ENCODE measurements at places on chromosomes 16 and 17.

- no peaks in the 10 kb centered on the region for H3K27me3 ChIP-seq
- DNase-seq: no peak
- H3K36me3 ChIP-seq: no peaks in the 10 kb centered on the region
- H3K27ac ChIP-seq: no peak overlapping the region
- H3K4me3 ChIP-seq: no peak overlapping the region
Observed at GRCh38 chr17:52035336-52035915, 123.1 kb downstream of the CA10 start.

GRCh38 chr16:58882292-58882691 is 148.2 kb upstream of the GOT2 start:
- no peaks in the 10 kb centered on the region for H3K36me3 ChIP-seq
- no peak overlapping the region for H3K27ac ChIP-seq
- no peak for DNase-seq
- H3K4me1 ChIP-seq: no peaks in the 10 kb centered on the region
- no peak overlapping the region for H3K4me3 ChIP-seq

- H3K36me3 ChIP-seq: no peaks in the 10 kb centered on the region
- peaks cover 8% of the 10 kb centered on the region for H3K27me3 ChIP-seq
- H3K4me3 ChIP-seq: no peak overlapping the region
Observed at GRCh38 chr16:52090080-52090479, 456.9 kb downstream of the TOX3 start.

GRCh38 chr17:64240741-64241347 is 22.2 kb downstream of the TEX2 start:
- no peak for DNase-seq
- no peaks in the 10 kb centered on the region for H3K27me3 ChIP-seq
- H3K27ac ChIP-seq: peak overlapping the region; percentile 60
- no peak overlapping the region for H3K4me3 ChIP-seq
- no peaks in the 10 kb centered on the region for H3K36me3 ChIP-seq

DNA sequence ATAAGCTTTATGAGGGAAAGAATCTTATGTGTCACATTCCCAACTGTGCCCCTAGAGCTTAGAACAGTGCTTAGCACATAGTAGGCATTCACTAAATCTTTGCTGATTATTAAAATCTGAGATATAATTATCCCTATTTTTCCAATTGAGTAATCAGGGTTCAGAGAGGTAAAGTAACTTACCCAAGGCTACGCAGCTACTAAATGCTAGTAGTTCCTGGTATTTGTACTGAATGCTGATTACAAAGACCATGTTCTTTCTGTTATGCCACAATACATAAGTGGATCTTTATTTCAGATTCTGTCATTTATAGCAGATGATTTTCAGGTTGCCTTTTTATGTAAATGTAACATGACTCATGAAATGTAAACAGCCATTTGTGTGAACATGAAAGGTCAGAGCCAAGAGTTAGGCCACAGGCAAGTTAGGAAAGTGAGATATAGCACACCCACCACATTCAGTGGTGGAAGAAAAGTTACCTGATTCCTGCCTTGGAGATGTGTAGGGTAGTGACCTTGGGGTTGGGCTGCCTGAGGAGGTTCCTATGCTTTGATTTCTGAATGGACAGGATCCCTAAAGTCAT is 77.2 kb downstream of the FTO start:
- no peak overlapping the region for H3K4me3 ChIP-seq
- H3K36me3 ChIP-seq: no peaks in the 10 kb centered on the region
- DNase-seq: no peak
- H3K4me1 ChIP-seq: peaks cover 36% of the 10 kb centered on the region
- no peaks in the 10 kb centered on the region for H3K27me3 ChIP-seq

DNA sequence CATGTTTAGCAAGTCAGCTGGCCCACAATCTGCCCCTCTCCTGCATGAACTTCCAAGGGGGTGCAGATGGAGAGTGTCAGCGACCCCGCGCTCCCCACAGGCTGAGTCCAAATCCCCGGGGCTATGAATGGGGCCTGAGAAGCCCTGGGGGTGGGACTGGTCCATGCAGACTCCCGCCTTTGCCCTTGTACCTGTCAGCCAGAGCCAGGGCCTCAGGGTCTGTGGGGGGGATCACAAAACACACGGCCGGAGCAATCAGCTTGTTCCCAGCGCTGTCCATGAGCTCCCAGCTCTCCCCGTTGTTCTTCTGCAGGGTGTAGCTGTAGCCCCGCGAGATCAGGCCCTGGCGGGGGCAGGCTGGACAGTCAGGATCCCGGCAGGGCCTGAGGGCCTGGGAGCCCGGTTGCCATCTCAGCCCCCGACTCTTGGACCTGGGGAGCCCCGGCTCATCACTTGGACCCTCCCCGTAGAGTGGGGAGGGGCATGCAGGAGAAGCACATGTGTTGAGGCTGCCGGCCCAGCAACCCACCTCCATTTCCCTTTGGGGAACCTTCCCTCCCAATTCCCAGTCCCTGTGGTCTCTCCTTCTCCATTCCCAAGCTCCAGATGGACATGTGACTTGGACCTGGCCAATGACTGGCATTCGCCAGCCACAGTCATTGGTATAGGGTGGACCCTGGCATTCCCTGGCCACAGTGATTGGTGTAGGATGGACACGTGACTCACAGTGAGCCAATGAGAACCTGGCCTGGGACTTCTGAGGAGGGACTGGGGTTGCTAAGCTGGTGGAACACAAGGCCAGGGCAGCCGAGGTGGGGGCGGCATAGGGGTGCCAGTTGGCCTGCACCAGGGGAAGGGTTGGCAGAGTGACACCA is 42.4 kb downstream of the PPL start:
- no peaks in the 10 kb centered on the region for H3K27me3 ChIP-seq
- no peak overlapping the region for H3K4me3 ChIP-seq
- no peak for DNase-seq
- no peaks in the 10 kb centered on the region for H3K4me1 ChIP-seq
- H3K36me3 ChIP-seq: peaks cover 100% of the 10 kb centered on the region

GRCh38 chr17:685006-685405 is 29.6 kb downstream of the VPS53 start:
- H3K27me3 ChIP-seq: no peaks in the 10 kb centered on the region
- no peak overlapping the region for H3K27ac ChIP-seq
- no peak overlapping the region for H3K4me3 ChIP-seq

DNA sequence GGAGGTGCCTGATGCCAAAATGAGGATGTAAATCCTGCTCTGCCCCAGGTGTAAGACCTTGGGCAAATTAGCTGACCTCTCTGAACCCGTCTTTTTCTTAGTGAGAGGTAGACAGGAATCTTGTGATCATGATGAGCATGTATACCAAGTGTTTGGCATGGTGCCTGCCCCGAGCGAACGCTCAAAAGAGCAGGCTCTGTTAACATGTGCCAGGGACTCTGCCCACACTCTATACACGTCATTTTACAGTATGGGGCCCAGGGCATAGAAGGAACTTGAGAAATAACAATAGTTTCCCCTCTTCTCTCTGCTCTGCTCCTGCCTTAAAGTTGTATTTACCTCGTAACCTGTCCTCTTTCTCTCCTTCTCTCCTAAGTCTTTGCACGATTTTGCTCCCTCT is 9.3 kb upstream of the MAF start:
- H3K27me3 ChIP-seq: peaks cover 5% of the 10 kb centered on the region
- no peaks in the 10 kb centered on the region for H3K36me3 ChIP-seq
- peaks cover 10% of the 10 kb centered on the region for H3K4me1 ChIP-seq
- no peak overlapping the region for H3K27ac ChIP-seq
- no peak overlapping the region for H3K4me3 ChIP-seq

DNA sequence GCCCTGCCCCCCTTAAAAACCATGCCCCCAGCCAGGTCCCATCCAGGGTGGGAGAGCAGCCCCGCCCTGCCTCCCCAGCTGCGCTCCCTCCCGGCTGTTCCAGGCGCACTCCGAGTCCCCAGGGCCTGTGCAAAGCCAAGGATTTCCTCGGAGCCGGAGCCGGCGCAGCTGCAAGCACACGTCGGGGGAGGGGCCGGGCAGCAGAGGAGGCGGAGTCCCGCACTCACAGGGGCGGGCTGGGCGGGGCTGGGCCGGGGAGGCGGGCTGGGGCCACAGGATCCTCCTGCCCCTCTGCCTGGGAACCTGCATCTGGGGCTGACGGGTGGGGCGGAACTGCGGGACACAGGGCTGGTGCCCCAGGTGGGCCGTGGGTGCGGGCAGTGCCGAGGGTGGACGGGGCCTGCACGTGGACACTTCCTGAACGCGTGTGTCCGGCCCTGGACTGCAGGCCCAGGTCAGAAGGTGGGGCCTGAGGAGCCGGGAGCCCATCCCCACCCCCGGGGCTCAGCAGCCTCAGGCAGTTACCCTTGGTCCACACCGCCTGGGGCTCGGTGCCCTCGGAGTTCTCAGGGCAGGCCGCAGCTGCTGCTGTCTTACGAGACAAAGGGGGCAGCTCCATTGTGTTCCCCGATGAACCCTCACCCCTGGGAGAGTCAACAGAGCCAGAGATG is 24.0 kb upstream of the SSTR5 start:
- H3K27me3 ChIP-seq: peaks cover 7% of the 10 kb centered on the region
- H3K4me1 ChIP-seq: no peaks in the 10 kb centered on the region
- no peaks in the 10 kb centered on the region for H3K36me3 ChIP-seq
- no peak for DNase-seq
- H3K27ac ChIP-seq: no peak overlapping the region
- H3K4me3 ChIP-seq: no peak overlapping the region

- no peak overlapping the region for H3K4me3 ChIP-seq
- DNase-seq: no peak
- no peaks in the 10 kb centered on the region for H3K27me3 ChIP-seq
- no peak overlapping the region for H3K27ac ChIP-seq
- H3K4me1 ChIP-seq: no peaks in the 10 kb centered on the region
- H3K36me3 ChIP-seq: peaks cover 61% of the 10 kb centered on the region
Observed at GRCh38 chr16:88726981-88727380, 20.7 kb downstream of the CTU2 start.

DNA sequence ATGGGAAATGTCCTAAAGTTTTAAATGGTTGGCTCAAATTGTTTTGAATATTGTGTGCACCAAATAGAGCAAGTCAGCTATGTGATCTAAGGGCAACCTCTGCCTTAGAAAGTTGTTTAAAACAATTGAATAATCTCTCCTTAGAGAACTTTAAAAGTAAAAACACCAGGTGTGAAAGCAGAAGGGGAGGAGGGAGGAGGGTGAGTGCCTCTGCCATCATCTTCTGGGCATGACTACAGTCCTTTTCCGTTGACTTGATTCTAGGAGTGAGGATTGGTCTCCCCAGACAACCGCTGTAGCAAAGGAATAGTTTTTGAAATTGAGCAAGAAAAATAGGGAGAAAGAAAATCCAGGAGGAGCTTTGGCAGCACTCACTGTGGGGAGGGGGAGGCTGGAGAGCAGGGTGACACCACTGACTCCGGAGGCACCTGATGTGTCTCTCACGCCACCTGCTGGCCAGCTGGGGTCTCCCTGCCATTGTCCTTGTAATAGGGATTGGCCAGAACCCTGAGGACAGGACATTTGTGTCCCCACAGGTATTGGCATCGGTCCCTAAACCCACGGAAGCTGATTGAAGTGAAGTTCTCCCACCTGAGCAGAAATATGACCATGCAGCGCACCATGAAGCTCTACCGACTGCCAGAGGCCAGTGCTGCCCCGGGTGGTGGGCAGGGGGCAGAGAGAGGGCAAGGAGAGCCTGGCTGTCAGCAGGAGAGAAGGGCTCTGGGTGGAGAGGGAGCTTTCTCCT is 33.3 kb downstream of the PLCD3 start:
- H3K27ac ChIP-seq: peak overlapping the region; percentile 68
- peaks cover 39% of the 10 kb centered on the region for H3K36me3 ChIP-seq
- no peaks in the 10 kb centered on the region for H3K27me3 ChIP-seq
- peaks cover 9% of the 10 kb centered on the region for H3K4me1 ChIP-seq
- no peak for DNase-seq

- H3K4me3 ChIP-seq: no peak overlapping the region
- H3K27me3 ChIP-seq: no peaks in the 10 kb centered on the region
- no peaks in the 10 kb centered on the region for H3K36me3 ChIP-seq
- no peak overlapping the region for H3K27ac ChIP-seq
Observed at GRCh38 chr16:7289299-7289698, 43.3 kb upstream of the RBFOX1 start.

DNA sequence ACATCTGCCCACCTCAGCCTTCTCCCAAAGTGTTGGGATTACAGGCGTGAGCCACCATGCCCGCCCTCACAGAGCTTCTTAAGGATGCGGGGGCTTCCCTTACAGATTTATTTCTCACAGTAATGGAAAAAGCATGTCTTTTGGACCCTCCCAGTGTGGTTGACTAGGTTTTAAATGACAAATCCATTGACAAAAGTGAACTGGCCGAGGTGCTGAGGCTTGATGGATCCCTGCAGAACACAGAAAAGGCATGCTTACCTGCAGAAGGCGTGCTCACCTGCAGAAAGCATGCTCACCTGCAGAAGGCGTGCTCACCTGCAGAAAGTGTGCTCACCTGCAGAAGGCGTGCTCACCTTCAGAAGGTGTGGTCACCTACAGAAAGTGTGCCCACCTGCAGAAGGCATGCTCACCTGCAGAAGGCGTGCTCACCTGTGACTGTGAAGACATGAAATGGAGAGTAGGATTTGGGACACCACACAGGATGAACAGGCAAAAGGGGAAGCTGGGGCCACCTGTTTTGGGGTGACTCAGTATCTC is 15.1 kb upstream of the BBS2 start:
- no peak overlapping the region for H3K27ac ChIP-seq
- no peak overlapping the region for H3K4me3 ChIP-seq
- no peak for DNase-seq
- no peaks in the 10 kb centered on the region for H3K27me3 ChIP-seq
- no peaks in the 10 kb centered on the region for H3K4me1 ChIP-seq
- H3K36me3 ChIP-seq: no peaks in the 10 kb centered on the region

DNA sequence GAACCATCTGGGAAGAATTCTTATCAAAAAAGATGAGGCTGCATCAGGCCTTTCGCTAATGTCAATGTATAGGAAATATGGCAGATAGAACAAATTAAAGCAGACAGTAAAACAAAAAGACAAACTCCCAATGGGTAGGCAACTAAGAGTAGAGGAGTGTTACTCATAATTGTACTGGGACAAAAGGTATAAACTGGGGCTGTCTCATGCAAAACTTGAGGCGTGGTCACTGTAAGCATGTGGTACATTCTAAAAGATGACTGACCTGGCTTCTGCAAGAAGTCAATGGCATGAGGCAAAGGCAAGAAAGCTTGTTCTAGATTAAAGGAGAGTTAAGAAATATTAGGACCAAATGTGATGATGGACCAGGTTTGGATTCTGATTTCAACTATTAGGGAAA is 26.7 kb downstream of the SMIM36 start:
- no peaks in the 10 kb centered on the region for H3K36me3 ChIP-seq
- no peak for DNase-seq
- H3K4me1 ChIP-seq: no peaks in the 10 kb centered on the region
- no peak overlapping the region for H3K27ac ChIP-seq

- H3K4me1 ChIP-seq: peaks cover 21% of the 10 kb centered on the region
- no peak for DNase-seq
- H3K36me3 ChIP-seq: peaks cover 16% of the 10 kb centered on the region
- peak overlapping the region; percentile 95 for H3K27ac ChIP-seq
- H3K4me3 ChIP-seq: peak overlapping the region; percentile 100
- H3K27me3 ChIP-seq: no peaks in the 10 kb centered on the region
Observed at GRCh38 chr17:81553616-81554181, 1.5 kb upstream of the FAAP100 start.

DNA sequence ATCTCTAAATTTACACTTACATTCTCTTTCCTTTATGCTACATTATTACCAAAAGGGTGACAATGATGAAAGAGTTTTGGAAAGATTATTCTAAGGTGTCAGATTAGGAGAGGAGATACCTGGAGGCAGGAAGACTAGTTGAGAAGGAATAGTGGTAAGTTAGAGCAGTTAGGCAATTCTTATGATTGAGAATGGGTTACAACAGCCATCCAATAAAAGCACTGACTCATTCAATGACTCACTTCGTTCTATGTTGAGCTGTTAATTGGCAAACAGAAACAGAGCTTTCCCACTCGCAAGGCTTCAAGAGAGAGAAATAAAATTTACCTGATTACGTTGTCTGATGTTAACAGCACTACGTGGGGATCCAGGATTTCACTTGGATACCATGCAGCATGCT is 5.8 kb downstream of the NUP88 start:
- H3K4me3 ChIP-seq: no peak overlapping the region
- H3K27ac ChIP-seq: peak overlapping the region; percentile 52
- no peaks in the 10 kb centered on the region for H3K27me3 ChIP-seq
